Natural killer cell (primary cell): ENCODE measurements at places on chromosomes 12 and 14. TPM values are rescaled to one million over a fixed set of nuclear protein-coding genes. Genes with fewer than 3 reads are reported as not detected.

DNA sequence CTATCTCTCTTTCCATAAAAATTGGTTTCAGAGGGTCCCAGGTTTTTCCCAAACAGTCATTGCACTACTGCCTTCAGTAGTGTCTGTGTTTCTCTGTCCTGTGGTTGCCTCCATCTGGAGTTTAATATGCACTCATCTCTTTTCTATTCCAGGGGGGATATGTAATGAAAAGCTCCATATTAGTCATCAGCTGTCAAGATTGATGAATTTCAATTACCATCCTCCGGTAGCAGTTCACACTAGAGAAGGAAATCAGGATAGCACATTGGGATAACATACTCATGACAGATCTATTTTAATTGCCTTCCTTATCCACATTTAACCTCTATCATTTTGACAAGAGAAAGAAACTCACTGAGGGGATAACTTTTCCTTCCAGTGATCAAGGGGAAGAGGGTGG, 589.0 kb upstream of the SEL1L start:
- no peak for DNase-seq

GRCh38 chr14:25034803-25035681, 14.9 kb downstream of the STXBP6 start:
- no peak for DNase-seq

DNA sequence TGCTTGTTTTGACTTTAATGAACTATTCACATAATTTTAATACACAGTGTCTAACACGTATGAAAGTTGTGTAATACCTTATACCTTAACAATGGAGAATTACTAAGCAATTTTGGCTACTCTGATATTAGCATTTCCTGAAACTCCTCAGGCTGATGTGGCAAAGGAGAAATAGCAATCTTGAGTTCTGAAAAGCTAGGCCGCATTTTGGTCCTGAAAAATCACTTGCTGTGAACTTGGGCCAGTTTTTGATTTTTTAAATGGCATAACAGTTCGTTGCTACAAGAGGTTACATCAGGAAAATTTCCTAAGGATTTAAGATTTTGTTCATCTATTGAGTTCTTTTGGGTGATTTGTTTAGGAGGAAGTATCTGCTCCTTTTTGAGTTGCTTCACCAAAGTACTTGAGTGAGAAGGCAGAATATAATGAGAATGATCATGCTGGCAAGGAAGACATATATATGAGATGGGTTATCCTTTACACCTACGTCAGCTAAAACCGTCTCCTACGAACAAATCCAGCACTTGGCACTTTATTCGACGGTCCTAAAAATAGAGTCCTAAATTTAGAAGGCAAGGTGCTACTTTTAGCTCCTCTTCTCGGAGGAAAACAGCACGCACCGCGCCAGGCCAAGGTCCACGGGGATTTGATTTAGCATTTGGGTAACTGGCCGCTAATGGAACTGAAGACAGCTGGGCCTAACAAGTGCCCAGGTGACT, 32.2 kb downstream of the MIA2 start:
- no peak for DNase-seq

GRCh38 chr14:66641861-66642635, 134.1 kb downstream of the GPHN start:
- DNase-seq: no peak

GRCh38 chr14:99158646-99159165, 113.3 kb downstream of the BCL11B start:
- no peak for DNase-seq

DNA sequence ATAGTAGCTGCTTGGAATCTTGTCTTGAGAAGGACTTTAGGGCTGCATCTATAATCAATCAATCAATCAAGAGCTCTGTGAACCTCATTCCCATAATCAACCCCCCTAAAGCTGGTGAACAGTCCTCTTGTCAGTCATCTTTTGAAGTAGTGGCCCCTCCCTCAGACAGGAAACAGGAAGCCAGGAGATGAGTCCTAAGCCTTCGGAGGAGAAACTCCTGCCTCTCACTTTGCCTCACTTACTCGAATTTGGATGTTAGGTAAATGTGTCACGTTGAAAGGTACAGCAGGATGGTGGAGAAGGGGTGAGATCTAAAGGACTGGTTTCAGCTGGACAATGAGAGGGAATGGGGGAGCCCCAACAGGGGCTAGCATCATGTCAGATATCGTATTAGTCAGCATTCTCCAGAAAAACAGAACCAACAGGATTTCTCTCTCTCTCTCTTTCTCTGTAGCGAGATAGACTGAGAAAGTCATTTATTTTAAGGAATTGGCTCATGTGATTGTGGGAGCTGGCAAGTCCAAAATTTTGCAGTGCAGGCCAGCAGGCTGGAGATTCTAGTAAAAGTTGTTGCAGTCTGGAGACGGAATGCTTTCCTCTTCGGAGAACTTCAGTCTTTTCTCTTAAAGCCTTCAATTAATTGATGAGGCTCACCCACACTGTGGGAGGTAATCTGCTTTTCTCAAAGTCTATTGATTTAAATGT, 144.4 kb upstream of the PWP1 start:
- no peak for DNase-seq

DNA sequence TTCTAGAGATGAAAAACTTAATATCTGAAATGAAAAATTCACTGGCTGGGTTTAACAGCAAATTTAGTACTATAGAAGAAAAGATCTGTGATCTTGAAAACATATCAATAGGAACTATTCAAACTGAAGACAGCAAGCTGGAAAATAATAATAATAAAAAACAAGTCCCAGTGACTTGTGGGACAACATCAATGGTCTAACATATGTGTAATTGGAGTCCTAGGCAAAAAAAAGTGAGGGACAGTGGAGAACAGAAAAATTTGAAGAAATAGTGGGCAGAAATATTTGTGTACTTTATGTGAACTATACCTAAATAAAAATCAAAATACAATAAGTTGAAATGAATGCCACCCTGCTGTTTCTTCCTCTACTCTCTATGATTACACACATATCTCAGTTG, 2.4 kb upstream of the SERPINA9 start:
- DNase-seq: no peak

GRCh38 chr12:119704065-119704747, 36.3 kb downstream of the PRKAB1 start:
- no peak for DNase-seq

GRCh38 chr14:26444822-26445221, 153.0 kb downstream of the NOVA1 start:
- DNase-seq: no peak

- no peak for DNase-seq
Observed at GRCh38 chr14:102027951-102028350, 58.9 kb downstream of the HSP90AA1 start.

GRCh38 chr14:56313789-56314188, 195.6 kb downstream of the PELI2 start:
- no peak for DNase-seq

- no peak for DNase-seq
Observed at GRCh38 chr14:81535396-81536164, 1.9 kb upstream of the SEL1L start.

DNA sequence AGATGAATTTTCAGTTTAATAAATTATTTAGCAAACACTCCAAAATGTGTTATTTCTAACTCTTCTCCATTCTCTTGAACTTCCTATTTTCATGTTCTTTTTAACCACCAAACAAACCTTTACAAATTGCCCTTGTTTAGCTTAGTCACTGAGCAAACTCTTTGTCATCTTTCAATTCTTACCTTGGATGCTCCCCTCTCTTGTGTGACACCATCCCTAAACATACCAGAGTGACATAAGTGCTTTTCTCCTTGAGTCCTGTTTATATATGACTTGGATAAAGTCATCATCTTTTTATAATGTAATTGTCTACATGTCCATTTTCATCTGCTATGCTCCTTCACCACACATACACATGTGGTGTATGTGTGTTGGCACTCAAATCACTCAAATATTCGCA, 3.4 kb upstream of the TMEM19 start:
- no peak for DNase-seq

DNA sequence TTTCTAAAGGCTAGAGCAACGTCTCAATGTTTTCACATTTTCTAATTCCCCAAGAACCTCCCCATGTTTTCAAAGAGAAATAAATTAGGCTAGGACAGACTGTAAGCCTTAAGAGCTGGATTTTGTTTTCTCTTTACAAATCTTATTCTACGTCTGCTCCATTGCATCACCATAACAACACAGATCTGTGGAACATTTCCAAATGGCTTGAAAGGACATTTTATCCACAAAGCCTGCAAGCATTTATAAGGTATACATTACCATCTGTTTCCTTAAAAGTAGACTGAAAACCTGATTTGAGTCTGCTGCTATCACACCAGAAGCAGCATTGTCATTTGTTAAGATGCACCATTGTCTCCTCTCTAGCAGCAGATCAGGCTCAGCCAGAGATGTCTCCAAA, 115.3 kb upstream of the PLEKHA5 start:
- no peak for DNase-seq

DNA sequence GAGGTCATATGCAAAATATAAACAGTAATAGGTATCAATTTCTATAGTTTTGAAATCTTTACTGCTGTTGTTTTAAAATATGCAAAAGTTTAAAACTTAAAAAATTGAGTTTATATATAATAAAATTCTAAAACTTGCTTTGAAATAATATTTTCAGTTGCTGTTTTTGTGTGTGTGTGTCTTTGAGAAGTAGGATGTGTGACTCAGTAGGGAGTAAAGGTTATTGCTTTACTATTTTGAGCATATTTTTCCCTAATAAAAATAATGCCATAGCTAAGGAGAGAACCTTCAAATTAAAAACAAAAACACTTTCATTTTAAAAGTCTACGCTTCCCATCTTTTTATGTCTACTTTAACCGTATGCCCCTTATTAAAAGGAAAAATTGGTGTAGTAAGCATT, 238.1 kb downstream of the FBXL14 start:
- no peak for DNase-seq

- DNase-seq: no peak
Observed at GRCh38 chr14:58276208-58276607, 22.1 kb upstream of the ARID4A start.

- no peak for DNase-seq
Observed at GRCh38 chr12:7158781-7159609, 28.8 kb downstream of the CLSTN3 start.

DNA sequence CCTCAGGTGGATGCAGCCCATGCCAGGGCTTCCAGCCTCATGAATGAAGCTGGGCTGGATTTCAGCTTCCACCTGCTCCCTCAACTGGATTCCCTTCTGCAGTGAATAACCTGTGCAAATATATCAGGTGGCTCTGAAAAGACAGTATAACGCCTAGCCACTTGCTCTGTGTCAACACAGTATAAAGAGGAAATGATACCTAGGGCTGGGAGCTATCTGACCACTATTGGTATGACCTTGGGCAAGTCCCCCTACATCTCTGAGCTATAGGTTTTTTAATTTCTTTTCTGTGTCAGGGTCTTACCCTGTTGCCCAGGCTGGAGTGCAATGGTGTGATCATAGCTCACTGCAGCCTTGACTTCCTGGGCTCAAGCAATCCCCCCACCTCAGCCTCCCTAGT, 19.8 kb downstream of the ISM2 start:
- DNase-seq: no peak

GRCh38 chr12:7169951-7170350, 19.5 kb upstream of the PEX5 start:
- DNase-seq: no peak

DNA sequence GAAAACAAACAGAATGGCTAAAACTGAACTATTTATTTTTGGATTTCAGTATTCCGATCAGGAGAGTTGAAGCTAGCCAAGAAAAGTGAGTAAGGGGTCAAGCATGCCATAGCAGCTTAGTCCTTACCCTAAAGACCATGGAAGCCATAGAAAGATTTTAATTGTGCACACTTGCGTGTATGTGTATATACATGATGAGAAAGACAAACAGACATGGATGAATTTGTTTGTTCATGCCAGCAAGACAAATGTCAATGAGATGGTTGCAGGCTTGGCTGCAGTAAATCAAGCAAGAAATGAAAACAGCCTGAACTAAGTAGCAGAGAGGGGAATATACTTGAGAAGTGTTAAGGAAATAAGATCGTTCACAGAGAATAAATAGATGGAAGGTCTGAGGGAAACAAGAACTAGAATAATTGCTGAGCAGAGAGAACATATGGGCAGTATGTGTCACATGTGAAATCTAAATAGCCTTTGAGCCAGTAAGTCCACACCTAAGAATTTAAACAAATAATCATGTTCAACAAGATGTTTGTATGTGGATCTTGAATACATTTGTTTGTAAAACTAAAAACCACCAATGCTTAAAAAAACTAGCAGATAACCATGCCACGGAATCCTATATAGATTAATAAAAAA, 14.8 kb downstream of the SNW1 start:
- DNase-seq: no peak

- DNase-seq: no peak
Observed at GRCh38 chr12:22658214-22658613, 33.2 kb downstream of the ETNK1 start.

DNA sequence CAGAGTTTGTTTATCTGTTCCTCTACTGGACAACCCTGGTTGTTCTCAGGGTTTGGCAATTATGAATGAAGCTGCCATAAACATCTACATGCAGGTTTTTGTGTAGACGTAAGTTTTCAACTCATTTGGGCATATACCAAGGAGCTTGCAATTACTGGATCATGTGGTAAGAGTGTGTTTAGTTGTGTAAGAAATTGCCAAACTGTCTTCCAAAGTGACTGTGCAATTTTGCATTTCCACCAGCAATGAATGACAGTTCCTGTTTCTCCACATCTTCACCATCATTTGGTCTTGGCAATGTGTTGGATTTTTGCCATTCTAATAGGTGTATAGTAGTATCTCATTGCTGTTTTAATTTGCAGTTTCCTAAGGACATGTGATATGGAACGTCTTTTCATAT, 39.8 kb upstream of the FBXO33 start:
- no peak for DNase-seq

GRCh38 chr12:70885956-70886355, 34.6 kb downstream of the PTPRR start:
- DNase-seq: no peak

DNA sequence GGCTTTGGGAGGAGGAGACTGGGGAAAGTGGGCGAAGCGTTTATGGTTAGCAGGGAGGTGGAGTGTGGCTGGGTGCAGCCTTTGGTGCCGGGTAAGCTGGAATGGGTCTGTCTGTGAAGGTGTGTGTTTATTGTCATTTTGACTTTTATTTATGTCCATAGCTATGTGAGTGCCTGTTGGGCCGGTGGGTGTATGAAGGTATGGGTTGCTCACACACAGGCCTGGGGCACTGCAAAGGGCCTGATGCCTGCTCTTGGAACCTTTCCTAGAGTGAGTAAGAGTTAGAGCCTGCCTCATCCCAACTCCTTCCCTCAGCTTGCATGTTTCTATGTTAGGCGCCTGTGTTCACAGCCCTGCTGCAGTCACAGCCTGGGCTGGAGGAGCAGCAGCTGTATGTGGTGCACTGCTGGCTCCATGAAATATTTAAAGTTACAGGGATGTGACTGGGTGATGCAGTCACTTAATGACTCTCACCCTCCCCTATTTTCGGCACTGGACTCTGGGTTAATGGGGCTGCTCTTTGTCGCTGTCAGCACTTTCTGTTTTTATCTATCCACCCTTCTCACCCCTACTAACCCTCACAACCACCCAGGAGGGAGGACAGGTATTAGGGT, 2.6 kb upstream of the PPP1R1A start:
- DNase-seq: no peak

IFNG-AS1 gene
- 1.6 TPM for total RNA-seq

HNRNPA1 gene
- total RNA-seq: 1,525 TPM

IL31 gene
- not detected for total RNA-seq

HOXC4 gene
- total RNA-seq: 3.2 TPM

ZNF605 gene
- total RNA-seq: 6.0 TPM

FGD4 gene
- 3.5 TPM for total RNA-seq
